Suppressor macrophage treated with lipopolysaccharide for 1 hour (primary cell): ENCODE measurements at places on chromosomes 2 and 18.

DNA sequence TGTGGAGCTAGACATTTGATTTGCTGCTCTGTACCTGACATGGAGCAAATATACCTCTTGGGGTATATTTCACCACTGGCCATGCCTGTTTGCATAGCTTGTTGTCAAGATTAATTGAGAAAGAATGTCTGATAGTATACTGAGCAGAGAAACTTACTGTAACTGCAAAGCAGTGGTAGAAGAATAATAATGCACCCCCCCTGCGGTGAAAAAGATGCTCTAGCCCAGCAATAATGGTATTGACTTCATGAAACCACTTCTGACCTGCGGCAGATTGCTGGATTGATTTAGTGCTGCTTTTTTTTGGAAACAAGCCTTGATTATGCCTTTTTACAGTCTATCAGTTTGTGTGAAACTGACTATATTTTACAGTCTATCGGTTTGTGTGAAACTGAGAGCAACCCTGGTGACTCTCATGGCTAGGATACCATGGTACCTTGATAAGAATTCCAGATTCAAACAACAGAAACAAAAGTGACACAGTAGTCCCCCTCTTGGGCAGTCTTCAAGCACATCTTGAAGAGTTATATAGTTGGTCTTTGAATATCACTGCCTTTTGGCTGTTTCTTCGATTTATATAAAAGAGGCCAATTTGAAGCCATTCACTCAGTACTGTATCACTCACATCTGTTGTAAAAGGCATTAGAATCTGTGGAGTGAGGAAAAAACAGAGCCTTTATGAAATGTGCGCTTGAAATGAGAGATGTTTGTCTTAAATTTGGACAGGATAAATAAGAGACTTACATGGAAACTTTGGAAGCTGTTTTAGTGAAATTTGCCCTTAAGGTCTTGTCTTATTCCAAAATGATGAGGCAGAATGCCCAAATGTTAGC, 102.5 kb downstream of the FMNL2 start:
- DNase-seq, result peak; percentile 13

DNA sequence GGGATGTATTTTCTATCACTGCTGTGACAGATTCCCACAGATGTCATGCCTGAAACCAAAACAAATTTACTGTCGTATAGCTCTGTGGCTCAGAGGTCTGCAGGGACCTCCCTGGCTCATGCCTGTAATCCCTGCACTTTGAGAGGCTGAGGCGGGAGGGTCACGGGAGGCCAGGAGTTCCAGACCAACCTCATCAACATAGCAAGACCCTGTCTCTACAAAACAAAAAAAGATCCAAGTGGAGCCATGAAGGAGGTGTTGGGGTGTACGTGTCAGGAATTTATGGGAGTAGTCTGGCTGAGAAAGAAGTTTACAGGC, 51.0 kb upstream of the FAHD2A start:
- DNase-seq, result no peak

- DNase-seq, result no peak
Observed at GRCh38 chr2:149612122-149612521, 24.5 kb upstream of the MMADHC start.

GRCh38 chr2:238379096-238379810, 47.5 kb upstream of the ASB1 start:
- DNase-seq, result peak; percentile 59

- no peak for DNase-seq
Observed at GRCh38 chr2:47602996-47603395, 179.9 kb upstream of the MSH6 start.

DNA sequence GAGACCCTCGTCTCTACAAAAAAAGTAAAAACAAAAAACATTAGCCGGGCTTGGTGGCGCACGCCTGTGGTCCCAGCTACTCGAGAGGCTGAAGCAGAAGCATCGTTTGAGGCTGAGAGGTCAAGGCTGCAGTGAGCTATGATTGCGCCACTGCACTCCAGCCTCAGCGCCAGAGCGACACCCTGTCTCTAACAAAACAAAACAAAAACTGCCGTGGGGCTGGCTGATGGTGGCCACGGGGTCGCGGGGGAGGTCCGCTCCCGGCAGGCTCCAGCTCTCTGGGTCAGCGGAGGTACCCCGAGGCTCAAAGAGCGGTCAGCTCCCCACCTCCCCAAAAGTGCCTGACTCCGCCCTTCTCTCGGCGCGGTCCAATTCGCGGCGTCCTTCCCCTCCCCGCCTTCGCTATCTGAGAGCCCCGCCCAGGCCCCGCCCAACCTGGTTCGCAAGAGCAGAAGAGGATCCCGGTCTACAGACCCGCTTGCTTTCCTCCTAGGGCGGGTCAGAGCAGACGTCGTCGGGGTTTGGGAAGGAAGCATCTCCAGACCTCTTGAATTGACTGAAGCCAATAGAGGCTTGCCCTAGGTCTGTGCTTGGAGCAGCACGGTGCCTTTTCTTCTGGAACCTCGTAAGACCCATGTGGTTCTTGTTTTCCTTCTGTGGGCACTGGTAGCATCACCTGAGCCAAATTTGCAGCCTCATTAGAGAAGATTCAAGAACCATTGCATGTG, 7.8 kb downstream of the RAX start:
- no peak for DNase-seq

DNA sequence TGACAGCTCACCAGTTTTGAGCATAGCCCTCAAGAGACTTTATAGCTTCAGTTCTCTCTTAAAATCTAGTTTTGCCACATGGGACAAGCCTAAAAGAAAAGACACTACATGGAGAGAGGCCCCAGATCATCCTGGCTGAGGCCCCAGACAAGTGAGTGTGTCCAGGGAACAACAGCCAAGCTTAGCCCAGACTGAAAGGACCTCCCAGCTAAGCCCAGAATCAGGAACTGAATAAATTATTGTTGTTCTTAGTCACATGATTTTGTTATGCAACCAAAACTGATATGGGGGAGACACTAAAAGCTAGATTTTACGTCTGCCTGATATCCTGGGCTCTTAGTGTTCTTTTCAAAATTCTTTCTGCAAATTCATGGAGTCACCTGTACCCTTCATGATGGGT, 29.3 kb upstream of the LBH start:
- DNase-seq, result peak; percentile 44

DNA sequence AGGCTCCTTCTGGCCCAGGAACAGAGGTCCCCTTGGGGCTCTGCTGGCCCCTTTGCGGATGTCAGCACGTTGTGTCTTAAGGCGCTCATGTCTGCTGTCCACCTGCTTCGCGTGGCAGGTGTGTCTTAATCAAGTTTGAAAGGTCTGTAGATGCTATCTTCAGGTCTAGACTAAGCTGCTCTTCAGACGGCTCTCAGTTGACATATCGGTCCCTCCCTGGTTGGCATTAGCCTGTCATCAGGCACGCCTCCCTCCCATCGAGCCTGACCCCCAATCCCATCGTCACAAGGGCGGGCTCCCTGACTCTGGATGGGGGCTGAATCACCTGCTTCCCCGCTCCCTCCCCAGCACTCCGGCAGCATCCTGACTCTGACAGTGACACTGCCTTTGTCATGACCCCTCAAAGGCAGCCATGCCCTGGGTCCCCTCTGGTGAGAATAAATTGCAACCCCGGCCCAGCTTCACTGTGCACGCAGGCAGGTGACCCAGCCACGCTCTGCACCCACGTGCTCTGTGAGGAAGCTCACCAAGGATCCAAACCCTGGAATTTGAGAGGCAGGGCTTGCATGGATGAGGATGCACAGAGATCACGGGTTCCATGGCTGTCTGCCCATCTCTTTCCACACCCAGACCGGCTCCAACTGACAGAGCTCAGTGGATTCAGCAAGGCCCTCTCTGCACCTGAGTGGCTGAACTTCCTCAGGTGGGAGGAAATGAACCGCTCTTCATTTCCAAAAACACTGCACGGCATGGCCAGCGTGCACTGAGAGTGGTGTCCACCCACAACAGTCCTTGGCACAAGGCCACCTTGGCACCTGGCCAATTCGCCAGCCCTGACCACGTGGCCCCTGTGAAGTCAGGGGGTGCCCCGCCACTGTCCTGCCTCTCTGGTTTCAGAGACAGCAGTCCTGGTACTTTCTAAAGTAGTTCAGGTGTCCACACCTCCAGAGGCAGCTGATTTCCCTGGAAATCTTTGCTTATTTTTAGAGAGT, 110.2 kb upstream of the GPC1 start:
- DNase-seq, result no peak

- DNase-seq, result no peak
Observed at GRCh38 chr18:49016648-49017539, 66.1 kb upstream of the SMAD7 start.

DNA sequence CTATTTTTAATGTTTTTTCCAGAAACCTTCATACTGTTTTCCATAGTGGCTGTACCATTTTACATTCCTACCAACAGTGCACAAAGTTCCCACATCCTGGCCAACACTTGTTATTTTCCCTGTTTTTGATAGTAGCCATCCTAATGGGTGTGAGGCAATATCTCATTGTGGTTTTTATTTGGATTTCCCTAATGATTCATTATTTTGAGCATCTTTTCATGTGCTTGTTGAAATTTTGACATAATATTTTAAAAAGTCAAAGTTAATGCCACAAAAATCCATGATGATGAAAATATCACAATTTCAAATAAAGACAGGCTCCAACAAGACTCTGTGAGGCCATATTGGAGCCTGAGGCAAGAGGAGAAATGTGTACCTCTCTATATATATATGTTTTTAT, 50.2 kb downstream of the VWA3B start:
- DNase-seq, result peak; percentile 59

DNA sequence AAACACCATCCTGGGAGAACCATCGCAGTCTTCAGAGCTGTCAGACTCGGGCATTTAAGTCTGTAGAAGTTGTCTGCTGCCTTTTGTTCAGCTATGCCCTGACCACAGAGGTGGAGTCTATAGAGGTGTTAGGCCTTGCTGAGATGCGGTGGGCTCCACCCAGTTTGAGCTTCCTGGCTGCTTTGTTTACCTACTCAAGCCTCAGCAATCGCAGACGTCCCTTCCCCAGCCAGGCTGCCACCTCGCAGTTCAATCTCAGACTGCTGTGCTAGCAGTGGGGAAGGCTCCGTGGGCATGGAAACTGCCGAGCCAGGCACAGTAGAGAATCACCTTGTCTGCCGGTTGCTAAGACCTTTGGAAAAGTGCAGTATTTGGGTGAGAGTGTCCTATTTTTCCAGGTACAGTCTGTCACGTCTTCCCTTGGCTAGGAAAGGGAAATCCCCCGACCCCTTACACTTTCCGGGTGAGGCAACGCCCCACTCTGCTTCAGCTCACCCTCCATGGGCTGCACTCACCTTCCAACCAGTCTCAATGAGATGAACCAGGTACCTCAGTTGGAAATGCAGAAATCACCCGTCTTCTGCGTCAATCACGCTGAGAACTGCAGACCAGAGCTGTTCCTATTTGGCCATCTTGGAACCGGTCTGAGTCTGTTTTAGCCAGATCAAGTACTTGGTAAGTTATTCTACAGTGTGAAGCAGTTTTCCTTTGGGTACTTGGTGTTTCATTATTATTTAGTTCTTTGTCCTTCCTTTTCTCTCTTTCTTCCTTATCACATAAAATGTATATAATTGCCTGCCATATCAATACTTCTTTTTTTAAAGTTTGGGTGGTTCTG, 71.5 kb downstream of the CDC42EP3 start:
- DNase-seq, result no peak

DNA sequence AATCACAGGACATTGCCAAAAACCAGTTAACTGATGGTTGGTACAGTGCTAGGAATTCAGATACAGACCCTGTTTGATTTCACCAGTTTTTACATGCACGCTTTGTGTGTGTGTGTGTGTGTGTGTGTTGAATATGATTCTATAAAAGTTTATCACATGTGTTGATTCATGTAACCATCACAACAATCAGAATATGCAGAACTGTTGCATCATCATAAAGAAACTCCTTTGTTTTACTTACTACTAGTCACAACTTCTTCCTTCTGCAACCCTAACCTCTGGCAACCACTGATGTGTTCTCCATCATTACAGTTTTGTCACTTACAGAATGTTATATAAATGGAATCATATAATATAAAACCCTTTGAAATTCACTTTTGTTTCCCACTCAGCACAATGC, 144.8 kb upstream of the CYP26B1 start:
- DNase-seq, result no peak

GRCh38 chr18:76476665-76477561, 18.1 kb downstream of the ZNF516 start:
- peak; percentile 49 for DNase-seq

DNA sequence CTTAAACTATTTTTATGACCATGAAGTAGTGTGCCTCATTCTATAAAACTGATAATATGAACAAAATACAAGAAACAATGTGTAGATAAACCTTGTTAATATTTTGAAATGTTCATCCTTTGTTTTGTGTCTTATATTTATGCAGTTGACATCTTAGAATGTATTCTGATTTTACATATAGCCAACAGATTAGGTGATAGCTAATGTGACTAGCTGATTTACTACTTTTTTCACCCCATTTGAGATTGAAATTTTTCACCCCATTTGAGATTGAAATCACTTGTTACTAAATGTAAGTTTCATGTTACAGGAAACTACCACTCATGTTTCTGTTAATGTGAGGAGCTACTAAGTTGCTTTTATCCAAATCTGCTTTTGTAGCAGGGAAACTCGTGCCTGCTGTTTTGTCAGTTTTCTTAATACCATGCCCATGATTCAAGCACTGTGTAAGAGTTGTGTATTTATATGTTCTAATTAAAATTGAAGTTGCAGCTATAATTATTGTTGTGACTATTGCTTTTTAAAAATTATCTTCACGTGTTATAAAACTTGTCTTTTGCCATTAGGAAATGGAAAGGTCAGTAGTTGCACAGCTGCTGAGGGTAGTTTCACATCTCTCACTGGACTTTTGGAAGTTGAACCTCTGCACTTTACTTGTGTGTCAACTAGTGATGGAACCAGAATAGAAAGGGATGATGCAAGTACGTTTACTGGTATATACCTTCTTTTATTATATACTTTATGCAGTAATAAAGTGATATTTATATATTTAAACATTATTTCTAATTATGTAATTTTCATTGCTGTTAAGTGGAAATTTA, 96.6 kb downstream of the BIRC6 start:
- no peak for DNase-seq

GRCh38 chr2:67318993-67319481, 78.1 kb upstream of the ETAA1 start:
- no peak for DNase-seq

DNA sequence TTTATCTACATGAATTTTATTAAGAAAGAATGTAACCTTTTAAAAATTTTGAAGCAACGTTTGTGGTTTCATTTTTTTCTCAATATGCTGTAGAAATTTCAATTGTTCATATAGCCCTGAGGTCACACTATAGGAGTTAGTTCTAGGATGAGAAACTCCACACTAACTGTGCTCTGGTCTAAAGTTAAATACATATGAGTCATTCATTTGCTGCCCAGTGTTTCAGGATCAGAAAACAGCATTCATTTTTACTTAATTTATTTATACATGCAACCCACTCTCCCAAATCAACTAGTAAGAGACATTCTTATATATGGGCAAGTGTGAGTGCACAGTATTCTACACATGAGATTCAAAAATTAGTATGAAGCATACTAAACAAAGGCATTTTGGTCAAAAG, 137.9 kb downstream of the DOCK10 start:
- DNase-seq, result peak; percentile 73
